ENCODE measurements at places on chromosomes 6 and 20. TPM values are rescaled to one million over a fixed set of nuclear protein-coding genes. Genes with fewer than 3 reads are reported as not detected.

GRCh38 chr20:47668313-47669151, 116.7 kb downstream of the SULF2 start:
- H3K4me1 ChIP-seq = peaks cover 6% of the 10 kb centered on the region
- no peak for DNase-seq
- H3K36me3 ChIP-seq = peaks cover 2% of the 10 kb centered on the region
- H3K27me3 ChIP-seq = no peaks in the 10 kb centered on the region
- no peak overlapping the region for H3K4me3 ChIP-seq
- no peak overlapping the region for H3K27ac ChIP-seq

- no peak overlapping the region for H3K4me3 ChIP-seq
- H3K4me1 ChIP-seq = no peaks in the 10 kb centered on the region
- no peak overlapping the region for H3K27ac ChIP-seq
- no peaks in the 10 kb centered on the region for H3K27me3 ChIP-seq
Measured at GRCh38 chr6:52735071-52735470, 28.2 kb downstream of the GSTA2 start.

The PPIL6 gene
- total RNA-seq = not detected

DNA sequence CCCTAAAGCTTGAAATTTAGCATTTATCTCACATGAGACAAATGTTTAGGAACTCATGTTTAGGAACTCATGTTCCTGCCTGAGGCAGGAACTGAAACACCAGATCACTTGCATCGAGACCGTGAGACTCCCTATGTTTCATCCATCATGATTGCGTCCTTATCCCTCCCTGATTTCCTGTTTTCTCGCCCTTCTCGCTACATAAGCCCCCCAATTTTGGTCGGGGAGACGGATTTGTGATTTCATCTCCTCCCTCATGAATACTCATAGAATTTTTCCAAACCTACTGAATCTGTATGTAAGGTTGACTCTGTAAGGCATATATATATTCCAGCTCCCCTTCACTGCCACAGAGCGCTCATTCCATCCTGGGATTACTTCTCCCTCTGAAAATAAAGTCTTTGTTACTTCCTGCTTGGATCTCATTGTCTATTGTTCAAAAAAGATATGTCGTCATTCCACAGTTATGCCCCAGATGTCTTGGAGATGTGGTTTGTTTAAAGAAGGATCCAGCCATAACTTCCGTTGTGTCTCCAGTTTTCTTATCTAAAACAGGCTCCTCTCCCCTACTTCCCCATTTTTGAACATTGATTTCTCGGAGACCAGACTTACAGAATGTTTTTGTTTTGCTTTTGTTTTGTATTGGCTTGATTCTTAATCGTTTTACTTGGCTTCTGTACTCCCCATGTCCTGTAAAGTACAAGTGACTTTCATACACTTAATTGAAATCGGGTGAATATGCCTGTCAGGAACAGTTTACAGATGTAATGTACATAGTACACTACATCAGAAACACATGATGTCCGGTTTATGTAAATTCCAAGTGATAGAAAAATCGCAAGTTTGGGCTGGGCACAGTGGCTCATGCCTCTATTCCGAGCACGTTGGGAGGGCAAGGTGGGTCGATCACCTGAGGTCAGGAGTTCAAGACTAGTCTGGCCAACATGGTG, 118.7 kb downstream of the HFE start:
- peaks cover 4% of the 10 kb centered on the region for H3K27me3 ChIP-seq
- H3K4me1 ChIP-seq = peaks cover 25% of the 10 kb centered on the region
- DNase-seq = peak; percentile 73
- H3K36me3 ChIP-seq = peaks cover 4% of the 10 kb centered on the region
- H3K4me3 ChIP-seq = no peak overlapping the region
- no peak overlapping the region for H3K27ac ChIP-seq

DNA sequence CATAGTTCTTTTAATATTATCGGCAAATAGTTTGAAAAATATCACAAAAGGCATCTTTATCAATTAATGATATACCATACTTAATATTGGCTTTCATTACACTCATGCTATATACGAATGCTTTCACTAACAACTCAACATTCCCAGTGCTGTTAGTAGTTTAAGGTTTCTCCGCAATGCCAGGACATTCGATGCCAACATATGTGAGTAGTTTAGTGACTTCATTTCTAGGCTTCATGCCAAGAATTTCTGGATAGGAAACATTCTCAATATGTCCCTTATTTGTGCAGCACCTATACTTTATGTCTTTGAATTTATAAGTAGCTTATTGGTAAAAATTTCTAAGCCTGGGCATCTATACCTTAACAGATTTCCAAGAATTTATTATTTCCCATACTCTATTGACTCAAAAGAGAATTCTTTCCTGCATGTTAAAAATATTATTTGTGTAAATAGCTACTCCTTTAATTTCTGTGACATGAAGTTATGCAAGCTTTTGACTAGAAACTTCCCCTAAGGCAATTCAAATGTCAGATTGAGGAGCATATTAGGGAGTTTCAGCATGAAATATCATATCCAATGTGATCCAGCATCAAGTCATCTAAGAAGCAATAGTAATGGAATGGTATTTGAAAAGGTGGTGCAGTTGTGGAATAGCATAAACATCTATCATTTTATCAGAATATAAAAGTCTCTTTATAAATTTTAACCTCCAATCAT, 236.0 kb upstream of the STXBP5 start:
- no peaks in the 10 kb centered on the region for H3K4me1 ChIP-seq
- no peaks in the 10 kb centered on the region for H3K36me3 ChIP-seq
- H3K27ac ChIP-seq = no peak overlapping the region
- DNase-seq = no peak
- no peak overlapping the region for H3K4me3 ChIP-seq
- no peaks in the 10 kb centered on the region for H3K27me3 ChIP-seq

- no peaks in the 10 kb centered on the region for H3K36me3 ChIP-seq
- no peaks in the 10 kb centered on the region for H3K4me1 ChIP-seq
- no peak overlapping the region for H3K27ac ChIP-seq
- no peak overlapping the region for H3K4me3 ChIP-seq
- H3K27me3 ChIP-seq = peaks cover 19% of the 10 kb centered on the region
Measured at GRCh38 chr6:36319821-36320220, 16.9 kb downstream of the BNIP5 start.

DNA sequence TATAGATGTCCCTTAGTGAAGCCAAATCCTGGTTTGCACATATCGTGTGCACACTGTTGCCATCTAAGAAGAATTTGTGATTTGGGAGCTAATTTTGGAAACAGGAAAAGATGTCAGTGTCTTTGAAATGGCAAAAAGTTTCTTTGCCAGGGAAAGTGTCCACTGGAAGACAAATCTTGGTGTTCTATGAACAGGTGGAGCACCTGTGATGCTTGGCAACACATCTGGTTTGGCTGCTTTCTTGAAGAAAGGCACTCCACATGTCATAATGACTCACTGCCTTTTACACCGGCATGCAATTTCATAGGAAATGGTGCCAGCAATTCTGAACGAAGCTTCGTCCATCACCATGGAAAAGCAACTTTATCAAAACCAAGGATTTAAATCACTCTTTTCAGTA, 1040.0 kb upstream of the MAP3K7 start:
- H3K4me1 ChIP-seq = no peaks in the 10 kb centered on the region
- DNase-seq = no peak
- H3K27me3 ChIP-seq = no peaks in the 10 kb centered on the region
- H3K36me3 ChIP-seq = no peaks in the 10 kb centered on the region
- no peak overlapping the region for H3K27ac ChIP-seq

The TGM2 gene
- total RNA-seq = 0.05 TPM

GRCh38 chr6:43171707-43172103, 636 bp downstream of the SRF start:
- peaks cover 39% of the 10 kb centered on the region for H3K4me1 ChIP-seq
- peaks cover 38% of the 10 kb centered on the region for H3K36me3 ChIP-seq
- H3K4me3 ChIP-seq = peak overlapping the region; percentile 94
- peak; percentile 82 for DNase-seq

The LINC00237 gene
- not detected for total RNA-seq

- H3K36me3 ChIP-seq = peaks cover 28% of the 10 kb centered on the region
- no peak for DNase-seq
- H3K4me1 ChIP-seq = no peaks in the 10 kb centered on the region
- H3K27ac ChIP-seq = no peak overlapping the region
- H3K27me3 ChIP-seq = no peaks in the 10 kb centered on the region
- H3K4me3 ChIP-seq = no peak overlapping the region
Measured at GRCh38 chr20:48999890-49000870, 45.9 kb upstream of the CSE1L start.

DNA sequence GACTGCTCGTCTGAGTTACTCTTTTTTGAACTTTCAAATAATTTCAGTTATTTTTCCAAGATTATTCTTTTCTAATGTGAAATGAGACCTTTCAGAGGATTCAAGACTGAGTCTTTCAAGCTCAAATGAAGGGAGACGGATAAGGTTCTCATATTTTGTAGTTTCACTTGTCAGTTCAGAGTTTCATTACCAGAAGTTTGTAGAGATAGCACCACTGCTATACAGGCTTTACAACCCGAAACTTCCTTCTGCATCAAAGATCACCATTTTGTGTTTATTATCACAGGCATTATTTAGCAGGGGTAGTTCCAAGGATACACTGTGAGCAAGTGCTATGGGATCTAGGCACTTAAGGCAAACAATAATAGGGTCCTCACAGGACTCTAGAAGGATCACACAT, 74.7 kb upstream of the EPHA7 start:
- no peak overlapping the region for H3K4me3 ChIP-seq
- no peak overlapping the region for H3K27ac ChIP-seq

DNA sequence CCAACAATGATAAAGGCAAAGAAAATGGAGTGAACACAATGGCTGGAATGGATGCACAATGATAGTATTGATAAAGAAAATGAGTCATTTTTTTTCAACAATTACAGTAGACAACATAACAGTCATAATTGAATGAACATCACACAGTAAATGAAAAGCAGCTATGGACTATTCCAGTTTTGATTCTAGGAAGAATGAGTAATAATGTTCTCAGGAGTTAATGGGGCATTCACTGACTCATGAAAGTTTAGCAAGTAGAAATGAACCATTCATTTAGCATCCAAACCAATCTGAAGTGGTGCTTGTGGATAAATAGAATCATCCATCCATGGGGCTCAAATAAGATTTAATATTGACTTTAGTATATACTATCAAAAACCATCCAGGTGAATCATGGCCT, 1029.5 kb upstream of the GJE1 start:
- H3K4me3 ChIP-seq = no peak overlapping the region
- H3K27ac ChIP-seq = no peak overlapping the region
- H3K27me3 ChIP-seq = no peaks in the 10 kb centered on the region
- no peaks in the 10 kb centered on the region for H3K4me1 ChIP-seq
- no peaks in the 10 kb centered on the region for H3K36me3 ChIP-seq

The TUBE1 gene
- 24.3 TPM for total RNA-seq

The OXT gene
- total RNA-seq = not detected

DNA sequence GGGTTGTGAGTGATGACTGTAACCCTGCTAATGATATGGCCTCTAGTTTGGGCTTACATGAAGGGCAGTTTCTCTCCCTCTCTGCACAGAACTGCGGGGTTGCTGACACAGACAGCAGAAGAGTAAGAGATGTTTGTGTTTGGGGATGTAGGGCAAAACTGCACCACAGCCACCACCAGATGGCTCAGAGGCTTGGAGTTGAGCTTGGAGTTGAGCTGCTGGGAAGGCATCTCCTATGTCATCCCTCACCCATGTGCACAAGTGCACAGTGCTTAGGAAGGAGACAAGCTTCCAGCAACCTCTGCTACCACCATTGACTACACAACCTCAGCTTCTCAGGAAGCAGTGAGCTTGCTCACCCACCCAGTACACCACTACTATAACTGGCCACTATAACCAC, 303.9 kb upstream of the DEFB112 start:
- DNase-seq = no peak
- no peaks in the 10 kb centered on the region for H3K4me1 ChIP-seq
- no peaks in the 10 kb centered on the region for H3K27me3 ChIP-seq
- no peaks in the 10 kb centered on the region for H3K36me3 ChIP-seq
- no peak overlapping the region for H3K4me3 ChIP-seq

- no peaks in the 10 kb centered on the region for H3K27me3 ChIP-seq
- no peak overlapping the region for H3K4me3 ChIP-seq
- no peak overlapping the region for H3K27ac ChIP-seq
- no peak for DNase-seq
Measured at GRCh38 chr20:11556410-11556809, 361.3 kb upstream of the BTBD3 start.

DNA sequence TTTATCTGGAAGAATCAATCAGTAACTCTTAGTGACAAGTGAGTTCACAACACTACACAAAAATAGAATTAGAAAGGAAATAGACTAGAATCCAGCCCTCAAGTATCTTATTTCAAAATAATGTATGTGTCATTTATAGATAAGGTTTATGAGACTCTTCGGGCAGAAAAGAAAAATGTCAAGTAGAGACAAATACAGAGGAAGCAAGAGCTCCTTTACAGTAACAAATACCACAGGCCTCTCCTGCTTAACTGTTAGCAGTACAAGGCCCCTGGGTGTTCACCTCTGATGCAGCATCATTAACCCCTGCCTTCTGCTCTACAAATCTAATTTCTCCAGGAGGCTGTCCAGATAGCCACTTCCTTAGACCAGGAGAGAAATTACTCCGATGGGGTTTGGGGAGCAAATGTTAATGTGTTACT, 76.7 kb downstream of the UBE3D start:
- no peak overlapping the region for H3K4me3 ChIP-seq
- H3K27ac ChIP-seq = no peak overlapping the region
- H3K27me3 ChIP-seq = no peaks in the 10 kb centered on the region
- no peaks in the 10 kb centered on the region for H3K36me3 ChIP-seq

GRCh38 chr6:62640749-62641148, 354.7 kb upstream of the KHDRBS2 start:
- H3K36me3 ChIP-seq = no peaks in the 10 kb centered on the region
- H3K4me3 ChIP-seq = no peak overlapping the region
- H3K27me3 ChIP-seq = no peaks in the 10 kb centered on the region
- no peak overlapping the region for H3K27ac ChIP-seq
- no peaks in the 10 kb centered on the region for H3K4me1 ChIP-seq

- peaks cover 2% of the 10 kb centered on the region for H3K27me3 ChIP-seq
- no peak for DNase-seq
- H3K4me1 ChIP-seq = peaks cover 8% of the 10 kb centered on the region
- H3K36me3 ChIP-seq = no peaks in the 10 kb centered on the region
Measured at GRCh38 chr6:7642791-7643190, 52.8 kb downstream of the SNRNP48 start.

DNA sequence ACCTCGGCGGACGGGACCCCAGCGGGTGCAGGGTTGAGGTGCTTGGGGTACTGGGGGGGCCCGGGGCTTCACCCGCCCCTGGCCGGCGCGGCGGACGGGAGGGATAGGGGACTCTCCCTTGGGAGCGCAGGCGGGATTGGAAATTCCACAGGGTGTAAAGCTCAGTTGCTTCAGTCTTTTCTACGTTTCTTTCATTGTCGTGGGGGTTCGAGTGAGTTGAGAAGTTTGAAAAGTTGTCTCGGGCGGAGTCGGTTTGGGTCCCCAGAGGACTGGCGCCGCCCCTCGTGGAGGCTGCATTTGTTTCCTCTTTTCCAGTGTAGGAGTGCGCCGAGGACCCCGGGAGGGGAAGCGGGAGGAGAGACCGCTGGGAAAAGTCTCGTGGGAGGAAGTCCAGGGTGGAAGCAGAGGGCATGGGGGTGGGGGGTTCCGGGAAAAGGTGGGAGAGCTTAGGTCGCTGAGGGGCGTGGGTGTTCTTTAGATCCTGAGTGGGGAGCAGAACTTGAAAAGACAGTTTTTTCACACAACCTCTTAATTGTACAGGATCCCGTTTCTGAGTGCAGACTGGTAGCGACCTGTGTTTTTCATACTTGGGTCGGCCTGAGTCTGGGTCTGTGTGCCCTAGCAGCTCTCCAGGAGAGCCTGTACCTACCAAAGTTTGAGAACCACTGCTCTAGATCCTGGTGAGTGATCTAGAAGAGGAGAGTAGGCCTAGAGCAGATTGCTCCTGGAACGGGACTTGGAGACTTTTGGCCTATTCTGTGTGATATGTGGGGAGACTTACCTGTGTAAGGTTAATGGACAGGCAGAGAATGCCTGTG, 495 bp downstream of the FAM83B start:
- no peak overlapping the region for H3K4me3 ChIP-seq
- H3K36me3 ChIP-seq = no peaks in the 10 kb centered on the region
- H3K4me1 ChIP-seq = no peaks in the 10 kb centered on the region
- H3K27me3 ChIP-seq = peaks cover 17% of the 10 kb centered on the region
- H3K27ac ChIP-seq = no peak overlapping the region
- no peak for DNase-seq
